Hippocampal formation (tissue), 2 donors: ENCODE measurements at places on chromosomes 7 and 10.

GRCh38 chr7:46626691-46627310 is 705.7 kb upstream of the IGFBP3 start:
- DNase-seq, result no peak

DNA sequence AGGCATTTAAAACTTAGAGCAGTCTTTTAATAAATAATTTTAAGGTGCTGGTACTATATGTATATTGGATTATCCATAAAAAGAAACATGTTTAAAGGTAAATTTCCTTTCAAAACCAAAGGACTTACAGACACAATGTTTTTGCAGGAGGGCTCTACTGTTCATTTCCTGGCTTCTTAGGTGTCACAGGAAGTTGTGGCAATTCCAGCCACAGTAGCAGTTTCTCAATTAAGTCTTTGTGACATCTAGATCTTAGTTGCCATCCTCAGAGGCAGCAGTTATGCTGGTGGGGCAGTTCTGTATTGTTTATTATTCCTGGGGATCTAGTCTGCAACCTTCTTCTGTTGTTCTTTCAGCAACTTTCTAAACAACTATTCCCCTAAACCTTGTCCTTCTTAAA is 460.1 kb downstream of the MAGI2 start:
- no peak for DNase-seq

DNA sequence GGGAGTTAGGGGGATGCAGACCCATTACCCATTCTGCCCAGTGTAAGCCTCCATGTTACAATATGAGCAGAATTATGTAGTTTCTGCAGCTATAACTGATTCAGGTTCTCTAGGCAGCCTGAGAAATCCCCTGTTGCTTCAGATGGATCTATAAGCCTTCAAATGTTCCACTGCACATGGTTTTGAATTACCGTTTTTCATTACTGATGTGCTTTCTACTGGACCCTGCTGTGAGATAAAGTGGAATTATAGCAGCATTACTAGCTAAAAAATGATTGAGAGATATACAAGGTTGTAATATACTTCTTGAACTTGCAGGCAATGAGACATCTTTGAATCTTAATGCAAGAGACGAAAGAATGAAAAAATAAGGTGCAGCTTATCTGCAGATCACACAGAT is 38.4 kb upstream of the ANAPC16 start:
- no peak for DNase-seq

GRCh38 chr10:35165136-35165535 is 38.5 kb downstream of the CREM start:
- no peak for DNase-seq

DNA sequence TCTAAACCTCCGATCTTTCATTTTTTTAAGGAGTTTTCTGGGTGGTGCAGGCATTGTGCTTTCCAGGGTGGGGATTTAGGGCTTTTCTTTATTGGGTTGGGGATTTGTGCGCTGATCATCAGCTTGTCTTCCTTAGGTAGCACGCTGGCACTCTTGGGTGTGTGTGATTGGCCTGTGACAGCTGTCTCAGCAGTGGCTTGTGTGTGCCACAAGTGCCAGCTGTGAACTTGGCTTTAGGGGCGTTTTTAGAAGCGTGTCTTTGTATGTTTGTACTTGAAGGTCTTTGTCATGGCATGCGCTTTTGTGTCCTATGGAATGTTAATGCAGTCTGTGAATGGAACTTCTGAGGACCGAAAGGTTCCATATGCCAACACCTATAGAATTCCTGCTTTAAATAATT is 788 bp downstream of the AKAP9 start:
- DNase-seq, result peak; percentile 36

GRCh38 chr10:27345455-27345920 is 104.9 kb upstream of the ACBD5 start:
- DNase-seq, result no peak

DNA sequence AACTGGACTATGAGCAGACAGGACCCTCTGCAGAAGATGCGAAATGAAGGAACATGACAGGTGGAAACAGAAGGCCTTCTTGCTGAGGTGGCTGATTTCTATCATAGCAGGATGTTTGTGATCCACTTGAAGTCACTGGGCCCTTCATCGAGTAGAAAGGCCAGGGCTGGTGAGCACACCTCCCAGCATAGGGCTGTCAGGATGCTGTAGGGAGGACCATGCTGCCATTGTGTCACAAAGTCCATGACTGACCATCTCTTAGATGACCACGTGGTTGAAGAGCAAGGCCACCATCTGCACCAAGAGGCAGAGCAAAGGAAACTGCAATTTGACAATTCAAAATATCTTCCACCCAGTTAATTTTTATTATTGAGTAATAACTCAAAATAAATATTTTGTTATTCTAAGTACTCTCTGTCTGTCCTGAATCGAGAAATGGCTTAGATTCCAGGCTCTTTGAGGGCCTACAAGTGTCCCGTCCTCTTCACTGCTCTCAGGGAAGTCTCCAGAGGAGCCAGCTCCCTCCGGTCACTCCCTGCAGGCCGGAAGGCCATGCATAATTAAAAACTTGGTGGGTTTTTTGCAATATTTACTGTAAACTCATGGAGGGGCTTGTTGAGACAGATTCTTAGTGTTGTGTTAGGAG is 249.3 kb upstream of the ZMIZ1 start:
- no peak for DNase-seq

DNA sequence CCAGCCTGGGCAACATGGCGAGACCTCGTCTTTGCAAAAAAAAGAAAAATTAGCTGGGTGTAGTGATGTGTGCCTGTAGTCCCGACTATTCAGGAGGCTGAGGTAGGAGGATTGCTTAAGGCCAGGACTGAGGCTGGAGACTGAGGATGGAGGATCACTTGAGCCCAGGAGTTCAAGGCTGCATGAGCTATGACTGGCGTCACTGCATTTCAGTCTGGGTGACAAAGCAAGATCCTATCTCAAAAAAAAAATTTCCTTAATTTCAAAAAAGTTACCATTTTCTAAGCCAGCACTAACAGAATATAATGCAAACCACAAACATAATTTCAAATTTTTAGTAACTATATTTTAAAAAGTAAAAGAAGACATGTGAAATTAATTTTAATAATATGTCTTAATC is 13.4 kb upstream of the SRGN start:
- DNase-seq, result no peak

DNA sequence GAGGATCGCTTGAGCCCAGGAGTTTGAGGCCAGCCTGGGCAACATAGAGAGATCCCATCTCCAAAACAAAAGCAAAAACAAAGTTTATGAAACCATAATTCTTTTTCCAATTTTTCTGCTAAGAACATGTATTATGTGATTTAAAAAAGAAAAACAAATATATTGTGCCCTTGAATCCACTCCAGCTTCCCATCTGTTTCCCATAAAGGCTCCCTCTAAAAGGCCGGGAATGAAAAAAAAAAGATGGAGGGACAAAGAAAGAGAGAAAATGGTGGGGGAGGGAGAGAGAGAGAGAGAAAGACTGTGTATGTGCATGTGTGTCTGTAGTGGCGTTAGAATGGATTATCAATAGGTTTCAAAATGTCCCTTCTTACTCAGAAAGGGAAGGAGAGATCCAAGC is 20.5 kb upstream of the GSDME start:
- no peak for DNase-seq

DNA sequence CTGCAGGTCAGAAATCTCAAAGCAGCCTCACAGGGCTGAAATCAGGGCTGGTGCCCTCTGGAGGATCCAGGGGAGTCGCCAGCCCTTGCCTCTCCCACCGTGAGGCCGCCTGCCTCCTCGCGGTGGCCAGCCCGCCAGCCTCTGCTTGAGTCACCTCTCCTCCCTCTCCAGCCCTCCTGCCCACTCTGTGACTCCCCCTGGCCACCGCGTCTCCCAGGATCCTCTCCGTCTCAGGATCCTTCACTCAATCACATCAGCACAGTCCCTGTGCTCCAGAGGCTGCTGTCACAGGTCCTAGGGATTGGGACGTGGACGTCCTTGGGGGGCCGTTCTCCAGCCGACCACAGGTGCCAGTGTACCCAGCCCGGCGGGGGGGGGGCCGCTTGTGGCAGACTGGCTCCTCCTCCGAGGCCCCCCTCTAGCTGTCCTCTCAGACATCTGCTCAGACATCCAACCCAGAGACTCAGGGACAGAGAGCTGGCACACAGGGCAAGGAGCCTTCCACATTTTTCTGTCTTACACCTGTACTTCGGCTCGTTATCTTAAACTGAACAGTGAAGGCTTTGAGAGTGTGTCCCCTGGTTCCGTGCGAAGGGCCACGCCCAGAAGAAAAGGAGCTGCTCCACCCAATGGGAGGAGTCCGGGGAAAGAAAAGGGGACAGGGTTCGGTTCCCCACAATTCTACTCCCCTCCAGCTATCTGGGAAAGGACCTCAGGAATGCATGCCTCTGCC is 9.4 kb upstream of the PPP2R2D start:
- no peak for DNase-seq

- DNase-seq, result no peak
Observed at GRCh38 chr7:114832906-114833595, 88.8 kb upstream of the MDFIC start.

DNA sequence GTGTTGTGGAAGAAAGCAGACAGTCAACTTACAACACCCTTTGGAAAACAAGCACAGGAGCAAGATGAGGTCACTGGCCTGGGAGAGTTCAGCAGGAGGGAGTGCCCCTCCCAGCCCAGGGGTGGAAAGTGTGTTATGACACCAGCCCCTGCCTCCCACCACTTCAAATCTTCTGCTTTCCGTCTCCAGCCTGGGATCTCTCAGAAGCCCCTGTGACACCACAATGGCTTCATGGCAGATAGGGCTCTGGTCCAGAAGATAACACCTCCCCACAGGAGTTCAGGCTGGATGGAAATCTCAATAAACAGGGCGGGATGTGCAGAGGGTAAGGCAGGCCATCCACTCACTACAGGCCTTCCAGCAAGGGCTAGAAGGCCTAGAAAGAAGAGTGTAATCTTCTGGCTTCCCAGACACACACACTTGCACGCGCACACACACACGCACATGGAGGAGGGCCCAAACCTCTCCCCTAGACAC is 48.7 kb upstream of the ZMIZ1 start:
- DNase-seq, result no peak

- DNase-seq, result no peak
Observed at GRCh38 chr7:155992538-155992937, 180.3 kb upstream of the SHH start.

- no peak for DNase-seq
Observed at GRCh38 chr10:102616066-102616770, 28.1 kb upstream of the TRIM8 start.

- no peak for DNase-seq
Observed at GRCh38 chr7:39095875-39096619, 118.3 kb downstream of the POU6F2 start.

DNA sequence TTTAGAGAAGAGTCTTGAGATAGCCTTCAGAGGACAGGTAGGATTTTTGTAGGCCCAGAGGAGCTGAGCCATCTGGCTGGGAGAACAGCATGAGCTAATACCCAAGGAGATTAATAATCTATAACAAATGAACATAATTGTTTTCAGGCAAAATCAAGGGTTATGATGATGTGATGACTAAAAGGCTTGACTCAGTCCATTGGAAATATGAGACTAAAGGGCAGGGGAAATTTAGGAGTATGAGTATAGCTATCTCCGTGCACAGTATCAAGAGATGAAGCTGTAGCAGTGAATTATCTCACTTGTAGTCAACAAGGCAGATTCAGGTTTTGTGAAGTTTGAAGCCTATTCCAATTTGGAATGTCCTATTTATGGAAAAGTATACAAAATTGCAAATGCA is 40.1 kb downstream of the CSTF2T start:
- no peak for DNase-seq

DNA sequence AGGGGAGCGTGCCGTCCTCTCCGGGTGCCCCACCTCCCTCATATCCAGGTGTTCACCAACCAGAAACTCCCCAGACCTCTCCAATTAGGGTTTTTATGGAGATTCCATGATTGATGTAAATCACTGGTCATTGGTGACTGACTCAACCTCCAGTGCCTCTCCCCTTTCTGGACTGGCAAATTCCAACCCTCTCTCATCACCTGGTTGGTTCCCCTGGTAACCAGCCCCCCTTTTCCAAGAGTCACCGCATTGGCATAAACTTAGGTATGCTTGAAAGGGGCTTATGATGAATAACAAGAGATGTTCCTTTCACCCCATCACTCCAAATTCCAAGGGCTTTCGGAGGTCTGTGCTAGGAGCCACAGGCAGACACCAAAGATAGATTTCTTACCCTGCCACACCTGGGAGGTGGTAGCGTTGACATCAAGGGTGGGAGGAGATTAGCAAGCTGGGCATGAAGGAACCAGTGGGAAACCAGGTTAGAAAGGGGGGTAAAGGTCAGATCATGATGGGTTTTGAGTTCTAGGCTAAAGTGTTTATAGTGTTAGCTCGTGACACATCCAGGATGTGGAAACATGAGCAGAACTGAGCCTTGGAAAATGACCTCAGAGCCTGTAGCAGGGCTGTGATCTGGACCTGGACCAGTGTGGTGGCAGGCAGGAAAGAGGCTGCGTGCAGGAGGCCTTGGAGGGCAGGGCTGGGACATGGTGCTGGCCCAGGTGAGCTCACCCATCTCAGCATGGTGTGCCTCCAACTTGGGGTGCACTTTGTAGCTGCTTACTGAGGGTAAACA is 45.1 kb downstream of the CAMK1D start:
- no peak for DNase-seq

DNA sequence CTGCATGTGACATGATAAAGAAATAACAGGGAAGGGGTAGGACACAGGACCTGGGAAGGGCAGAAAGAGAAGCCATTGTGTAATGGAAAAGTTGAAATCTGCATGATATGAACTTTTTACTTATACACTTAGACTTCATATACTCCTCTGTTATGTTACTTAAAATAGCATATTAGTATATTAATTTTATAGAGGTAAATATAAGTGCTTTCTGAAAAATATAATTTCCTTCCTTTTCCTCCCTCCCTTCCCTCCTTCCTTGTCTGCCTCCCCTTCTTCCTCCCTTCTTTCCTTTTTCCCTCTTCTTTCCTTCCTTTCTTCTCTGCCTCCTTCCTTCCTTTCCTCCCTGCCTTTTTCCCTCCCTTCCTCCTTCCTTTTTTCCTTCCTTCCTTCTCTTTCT is 363.7 kb downstream of the CALN1 start:
- no peak for DNase-seq

- DNase-seq, result no peak
Observed at GRCh38 chr10:122990278-122990677, 10.1 kb downstream of the PSTK start.

- no peak for DNase-seq
Observed at GRCh38 chr7:24821045-24821753, 63.9 kb upstream of the GSDME start.

- DNase-seq, result no peak
Observed at GRCh38 chr7:134669845-134670373, 23.3 kb downstream of the BPGM start.

DNA sequence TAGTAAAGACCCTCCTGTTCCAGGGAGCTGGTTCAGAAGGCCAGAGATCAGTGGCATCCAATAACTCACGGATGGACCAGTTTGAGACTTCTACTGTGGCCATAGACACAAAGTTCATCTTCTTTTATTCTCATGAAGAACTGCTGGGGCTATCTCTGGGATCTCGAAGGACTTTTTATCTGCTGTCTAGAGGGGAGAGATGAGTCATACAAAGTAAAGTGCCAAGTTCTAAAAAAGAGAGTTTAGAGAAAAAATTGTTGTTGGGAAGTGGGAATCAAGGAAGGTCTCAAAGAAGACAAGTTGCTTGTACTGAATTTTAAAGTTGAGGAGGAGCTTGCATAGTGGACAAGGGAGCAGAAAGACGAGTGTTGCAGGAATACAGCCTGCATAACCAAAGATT is 8.0 kb upstream of the FAM221A start:
- no peak for DNase-seq
